CD4-positive, CD25-positive, alpha-beta regulatory T cell (primary cell): ENCODE measurements at places on chromosomes 1 and 21. TPM values are rescaled to one million over a fixed set of nuclear protein-coding genes. Genes with fewer than 3 reads are reported as not detected.

- DNase-seq = no peak
Measured at GRCh38 chr1:212595787-212596714, 12.5 kb upstream of the ATF3 start.

DNA sequence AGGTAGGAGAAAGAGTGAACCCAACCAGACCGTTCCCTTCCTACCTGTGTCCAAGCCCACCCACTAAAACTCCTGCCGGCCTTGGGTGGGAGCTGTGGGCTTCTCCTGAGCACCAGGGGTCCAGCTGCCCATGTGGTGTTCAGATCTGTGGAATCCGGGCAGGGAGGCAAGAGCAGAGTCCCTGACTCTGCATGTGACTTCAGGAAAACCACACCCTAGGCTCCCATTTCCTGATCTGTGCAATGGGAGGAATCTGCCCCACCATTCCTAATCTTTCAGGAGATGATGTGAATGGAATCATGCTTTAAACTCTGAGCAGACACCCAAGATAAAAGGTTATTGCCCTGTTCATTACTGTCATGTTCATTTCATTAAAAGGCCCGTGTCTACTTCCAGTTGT lies 27.6 kb downstream of the EIF2D start:
- DNase-seq = no peak

DNA sequence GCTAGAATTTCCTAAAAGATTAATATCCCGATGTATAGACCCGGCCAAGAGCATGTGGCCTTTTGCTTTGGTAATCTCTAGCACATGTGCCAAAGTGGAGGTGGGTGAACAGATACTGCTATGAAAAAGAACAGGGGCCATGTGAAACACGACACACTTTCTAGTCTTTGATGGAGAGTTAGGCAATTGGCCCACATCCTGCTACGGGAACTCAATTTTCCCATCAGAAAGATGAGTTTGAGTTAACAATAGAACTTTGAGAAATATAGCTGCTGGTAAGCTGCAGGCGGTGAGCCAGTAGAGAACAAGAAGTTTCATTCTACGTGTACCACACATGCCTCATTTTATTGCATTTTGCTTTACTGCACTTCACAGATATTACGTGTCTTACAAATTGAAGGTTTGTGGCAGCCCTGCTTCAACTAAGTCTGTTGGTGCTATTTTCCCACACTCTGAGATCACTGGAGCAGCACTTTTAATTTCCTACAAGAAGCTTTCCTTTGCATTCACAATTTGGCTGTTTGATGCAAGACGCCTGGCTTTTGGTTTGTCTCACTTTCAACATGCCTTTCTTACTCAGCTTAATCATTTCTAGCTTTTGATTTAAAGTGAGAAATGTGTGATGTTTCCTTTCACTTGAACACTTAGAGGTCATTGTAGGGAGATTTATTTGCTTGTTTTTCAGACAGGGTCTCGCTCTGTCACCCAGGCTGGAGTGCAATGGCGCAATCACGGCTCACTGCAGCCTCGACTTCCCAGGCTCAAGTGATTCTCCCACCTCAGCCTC lies 46.3 kb downstream of the HTR6 start:
- DNase-seq = no peak

DNA sequence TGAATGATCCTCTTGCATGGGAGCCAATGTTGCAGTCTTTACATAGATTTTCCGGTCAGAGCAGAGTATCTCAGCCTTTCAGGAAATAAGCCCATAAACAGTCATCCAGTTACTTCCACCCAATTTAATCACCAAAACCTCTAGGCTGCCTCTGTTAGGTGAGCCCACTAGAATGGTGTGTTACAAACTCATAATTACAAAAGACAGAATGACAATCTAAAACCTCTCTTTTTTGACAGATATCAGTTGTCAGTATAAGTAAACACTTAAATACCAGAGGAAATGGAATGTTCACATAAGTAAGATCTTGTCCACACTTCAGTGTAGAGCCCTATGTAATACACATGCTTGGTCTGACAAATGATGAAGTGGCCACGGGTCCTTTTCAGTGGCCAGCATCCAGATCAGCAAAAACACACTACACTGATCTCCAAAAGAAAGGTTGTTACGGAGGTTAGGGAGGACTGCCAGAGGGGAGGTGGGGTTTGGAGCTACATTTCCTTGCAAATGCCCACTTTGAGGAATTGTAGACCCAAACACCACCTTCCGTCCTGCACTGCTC lies 71.3 kb upstream of the FBXO28 start:
- no peak for DNase-seq

GRCh38 chr1:198254948-198255347 lies 98.2 kb downstream of the NEK7 start:
- no peak for DNase-seq

DNA sequence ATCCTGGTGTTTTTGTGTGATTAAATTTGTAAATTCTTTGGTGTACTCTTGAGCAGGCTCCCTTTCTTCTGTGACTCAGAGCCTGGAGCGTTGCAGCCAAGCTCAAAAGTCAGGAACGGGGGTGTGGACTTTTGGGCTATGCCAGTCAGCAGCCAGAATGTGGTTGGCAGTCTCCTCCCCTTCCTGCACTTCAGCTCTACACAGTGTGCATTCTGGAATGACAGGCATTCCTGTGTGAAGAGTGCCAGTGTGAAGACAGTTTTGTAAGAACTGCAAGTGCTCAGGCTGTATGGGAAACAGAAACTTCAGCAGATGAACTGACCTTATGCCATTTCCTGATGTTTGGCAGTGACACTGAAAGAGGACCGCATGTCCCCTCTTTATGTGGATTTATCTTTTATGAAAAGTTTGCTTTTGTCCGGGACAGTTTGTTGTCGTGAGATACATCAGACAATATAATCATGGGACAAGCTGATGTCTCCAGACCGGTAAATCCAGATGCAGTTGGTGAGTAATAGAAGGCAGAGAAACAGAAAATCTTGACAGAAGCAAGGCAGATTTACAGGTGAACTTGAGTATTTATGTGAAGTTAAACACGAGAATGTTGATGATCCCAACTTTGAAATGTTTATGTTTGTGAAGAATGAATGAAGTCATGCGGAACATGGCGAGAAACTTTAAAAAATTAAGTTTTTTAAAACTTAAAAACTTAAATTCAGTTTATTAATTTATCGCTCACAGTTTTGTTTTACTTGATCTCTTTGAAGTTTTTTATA lies 67.7 kb upstream of the RCC1 start:
- DNase-seq = no peak

DNA sequence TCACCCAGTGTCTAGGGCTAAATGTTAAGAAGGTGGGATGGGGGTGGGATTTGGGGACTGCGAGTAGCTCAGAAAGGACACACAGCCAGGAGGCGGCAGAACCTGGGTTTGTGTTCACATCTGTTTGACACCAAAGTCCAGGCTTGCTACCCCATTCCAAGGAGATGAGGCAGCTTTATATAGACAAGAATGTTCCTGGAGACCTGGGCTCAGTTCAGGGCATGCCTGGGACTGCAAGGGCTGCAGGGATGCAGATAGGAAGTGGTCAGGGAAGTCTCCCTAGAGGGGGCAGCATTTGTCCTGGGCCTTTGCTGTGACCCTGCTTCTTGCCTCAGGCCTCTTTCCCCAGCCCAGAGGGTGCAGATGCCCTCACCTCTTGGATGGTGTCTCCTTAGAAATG lies 16.3 kb downstream of the PADI3 start:
- DNase-seq = no peak

DNA sequence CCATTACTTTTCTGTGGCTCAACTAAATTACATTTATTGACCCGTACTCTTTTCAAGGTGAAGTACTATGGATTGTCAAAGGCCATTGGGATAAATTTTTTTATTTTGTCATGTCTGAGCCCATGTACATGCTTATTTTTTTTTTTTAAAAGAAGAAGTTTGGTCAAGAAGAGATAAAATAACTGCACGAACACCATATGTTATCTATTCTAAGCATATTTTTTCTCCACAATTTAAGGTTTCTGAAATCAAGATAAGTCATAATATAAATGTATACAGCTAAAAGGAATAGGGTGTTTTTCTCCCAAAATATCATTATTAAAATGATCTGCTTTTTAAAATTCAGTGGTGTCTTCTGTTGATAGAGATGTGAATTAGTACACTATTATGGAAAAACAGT lies 35.0 kb upstream of the SH2D1B start:
- no peak for DNase-seq

DNA sequence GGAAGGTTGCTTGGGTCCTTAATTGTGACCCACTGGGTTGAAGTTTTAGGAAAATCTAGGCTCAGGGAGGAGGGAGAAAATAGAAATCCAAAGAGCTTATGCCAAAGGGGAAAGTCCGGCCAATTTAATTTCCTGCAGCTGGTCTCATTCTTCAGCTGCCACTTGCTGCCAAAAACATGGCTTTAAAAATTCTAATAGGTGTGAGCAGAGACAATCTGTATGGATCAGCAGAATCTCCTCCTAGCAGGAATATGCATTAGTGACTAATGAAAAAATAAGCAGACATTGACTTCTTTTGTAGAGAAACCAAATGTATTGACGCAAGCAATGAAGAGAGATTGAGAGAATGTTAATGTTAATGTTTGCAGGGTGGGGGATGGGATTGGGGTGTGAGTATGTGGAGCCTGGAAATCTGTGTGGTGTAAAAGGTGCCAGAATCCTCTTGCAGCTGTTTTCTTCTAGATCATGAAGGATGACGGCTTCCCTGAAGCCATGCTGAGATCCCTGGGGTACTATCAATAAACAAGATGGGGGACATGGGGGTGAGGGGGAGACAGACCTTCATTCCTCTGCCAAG lies 35.3 kb downstream of the VWA5B1 start:
- no peak for DNase-seq

DNA sequence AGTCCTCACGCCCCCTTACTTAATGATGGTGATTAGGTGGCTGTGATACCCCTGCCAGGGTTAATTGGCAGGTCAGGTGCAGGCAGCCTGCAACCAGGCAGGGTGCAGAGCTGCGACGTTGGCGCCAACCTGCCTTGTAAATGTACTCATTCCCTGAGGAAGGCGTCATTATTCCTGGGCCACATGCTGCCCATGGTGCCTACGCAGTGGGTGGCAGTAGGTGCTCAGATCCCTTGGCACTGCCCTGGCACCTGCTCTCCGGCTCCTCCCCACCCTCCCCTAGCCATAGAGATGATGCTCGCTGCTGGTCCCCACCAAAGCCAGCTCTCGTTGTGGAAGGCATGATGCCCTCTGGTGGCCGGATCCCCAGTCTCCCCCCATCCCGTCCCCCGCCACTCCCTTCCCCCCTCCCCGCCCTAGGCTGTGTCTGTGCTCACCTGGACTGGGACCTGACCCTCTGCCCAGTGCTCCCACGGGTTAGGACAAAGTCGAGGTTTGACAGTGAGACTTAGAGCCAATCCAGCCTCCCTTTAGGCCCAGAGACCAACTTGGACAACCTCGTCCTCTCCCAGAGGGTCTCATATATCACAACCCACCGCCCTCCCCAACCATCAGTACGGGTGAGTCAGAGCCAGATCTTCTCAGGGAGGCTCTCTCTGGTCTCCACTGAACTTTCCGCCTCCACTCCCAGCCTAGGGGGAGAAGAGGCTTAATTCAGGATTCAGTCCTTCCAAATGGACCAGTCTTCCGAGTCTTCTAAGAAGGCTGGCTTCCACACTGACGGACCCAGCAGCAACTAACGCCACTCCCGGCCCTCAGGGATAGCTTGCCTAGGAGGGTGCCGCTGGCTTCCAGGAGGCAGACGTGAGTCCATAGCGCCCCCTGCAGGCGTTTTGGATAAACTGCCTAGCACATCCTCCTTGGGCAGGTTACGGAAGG lies 5.7 kb downstream of the KRTCAP2 start:
- DNase-seq = peak; percentile 80

GRCh38 chr21:41010101-41010435 lies 157.9 kb upstream of the BACE2 start:
- no peak for DNase-seq

DNA sequence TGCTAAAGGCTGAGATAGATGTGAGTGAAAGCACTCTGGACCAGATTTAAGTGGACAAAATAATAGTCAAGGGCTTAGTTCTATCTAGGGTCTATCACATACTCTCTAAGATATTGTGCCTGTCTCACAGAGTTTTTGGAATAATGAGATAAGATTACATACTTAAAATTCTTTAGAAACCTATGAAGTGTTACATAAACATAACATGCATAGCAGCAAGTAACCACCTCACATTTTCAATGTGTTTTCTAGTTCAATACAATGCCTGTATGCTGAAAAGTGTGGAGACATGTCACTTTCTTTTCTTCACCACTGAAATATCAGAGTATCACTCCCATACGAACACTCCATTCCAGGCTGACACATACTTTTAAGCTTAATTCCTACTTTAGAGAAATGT lies 16.2 kb downstream of the SDCCAG8 start:
- no peak for DNase-seq

DNA sequence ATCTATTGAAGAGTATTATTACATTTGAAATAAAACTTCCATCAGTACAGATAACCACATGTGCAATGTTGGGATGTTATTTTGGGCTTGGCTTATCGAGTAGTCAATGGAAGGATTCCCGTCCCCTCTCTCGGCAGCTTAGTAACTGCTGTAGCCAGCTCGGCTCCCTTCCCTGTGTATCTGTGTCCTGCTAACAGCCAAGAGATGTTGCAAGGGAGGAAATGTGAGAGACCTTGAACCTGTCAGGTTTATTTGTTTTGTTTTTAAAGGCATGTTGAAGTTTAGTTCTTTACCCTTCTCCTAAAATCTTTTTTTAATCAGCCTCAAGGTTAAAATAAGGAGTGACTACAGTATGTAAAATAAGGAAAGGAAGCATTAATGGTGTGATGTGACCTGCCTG lies 13.6 kb upstream of the TARS2 start:
- no peak for DNase-seq

- no peak for DNase-seq
Measured at GRCh38 chr1:60893136-60893930, 189.0 kb upstream of the NFIA start.

DNA sequence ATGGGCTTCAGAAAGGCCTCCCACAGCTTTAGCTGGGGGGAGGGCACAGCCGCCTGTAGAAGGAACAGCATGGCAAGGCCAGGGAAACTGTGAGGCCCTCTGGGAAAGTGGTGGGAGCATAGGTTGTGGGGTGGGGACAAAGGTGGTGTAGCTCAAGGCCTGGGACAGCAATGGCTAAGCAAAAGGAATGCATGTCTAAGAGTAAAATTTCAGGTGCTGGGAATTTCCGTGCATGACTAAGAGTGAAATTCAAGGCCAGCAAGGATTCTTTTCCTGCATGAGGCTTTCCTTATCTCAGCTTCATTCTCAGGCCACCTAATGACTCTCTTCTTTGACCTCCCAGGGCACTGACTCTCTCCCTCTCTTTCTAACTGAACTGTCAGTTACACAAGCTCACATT lies 86.5 kb upstream of the WNT4 start:
- no peak for DNase-seq

The EVI5 gene
- 2.7 TPM for total RNA-seq

The EVA1C gene
- 8.3 TPM for total RNA-seq

The FOXD3 gene
- total RNA-seq = not detected

The NVL gene
- 40.2 TPM for total RNA-seq

The DEPDC1 gene
- total RNA-seq = 0.39 TPM
